ENCODE measurements at places on chromosomes 7 and 10.

DNA sequence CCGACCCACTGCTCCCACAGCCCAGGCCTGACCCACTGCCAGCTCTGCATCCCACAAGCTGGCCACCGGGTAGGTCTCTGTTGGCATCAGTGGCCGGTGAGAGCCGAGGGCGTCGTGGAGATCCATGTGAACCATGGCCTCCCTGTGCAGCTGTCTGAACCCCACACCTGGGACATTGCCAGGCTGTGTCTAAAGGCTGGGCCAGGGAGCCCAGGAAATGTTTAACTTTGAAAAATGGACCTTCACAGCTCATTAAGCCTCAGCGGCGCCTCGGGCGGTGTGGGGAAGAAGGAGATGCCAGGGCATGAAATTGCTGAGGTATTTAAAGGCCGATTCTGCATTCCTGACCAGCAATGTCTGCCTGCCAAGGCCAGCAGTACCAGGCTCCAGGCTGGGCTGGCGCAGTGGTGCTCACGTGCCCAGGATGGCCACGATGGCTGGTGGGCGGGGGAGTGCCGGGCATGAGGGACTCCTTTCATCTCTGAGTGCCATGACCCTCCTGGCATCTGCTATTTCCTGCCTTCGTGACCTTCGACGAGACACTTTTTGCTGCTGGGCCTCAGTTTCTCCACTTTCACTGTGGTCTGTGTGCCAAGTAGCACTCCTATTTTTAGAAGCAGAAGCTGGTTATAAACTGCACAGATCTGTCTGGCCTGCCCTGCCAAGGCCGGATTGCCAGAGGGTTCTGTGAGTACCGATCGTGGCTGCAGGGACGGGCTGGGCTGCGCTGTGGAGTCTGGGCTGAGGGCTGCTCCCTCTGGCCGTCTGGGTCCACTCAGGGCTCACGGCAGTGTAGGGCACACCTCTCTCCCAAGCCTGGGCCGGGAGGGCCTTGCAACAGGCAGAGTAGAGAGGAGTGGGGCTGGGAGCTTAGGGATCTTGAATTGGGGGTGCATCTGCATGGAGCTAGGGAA, 21.8 kb downstream of the ELFN1 start:
- DNase-seq = no peak

- DNase-seq = no peak
Measured at GRCh38 chr10:93784059-93784458, 26.3 kb downstream of the LGI1 start.

GRCh38 chr7:44511863-44512468, 21.5 kb upstream of the NUDCD3 start:
- DNase-seq = no peak

DNA sequence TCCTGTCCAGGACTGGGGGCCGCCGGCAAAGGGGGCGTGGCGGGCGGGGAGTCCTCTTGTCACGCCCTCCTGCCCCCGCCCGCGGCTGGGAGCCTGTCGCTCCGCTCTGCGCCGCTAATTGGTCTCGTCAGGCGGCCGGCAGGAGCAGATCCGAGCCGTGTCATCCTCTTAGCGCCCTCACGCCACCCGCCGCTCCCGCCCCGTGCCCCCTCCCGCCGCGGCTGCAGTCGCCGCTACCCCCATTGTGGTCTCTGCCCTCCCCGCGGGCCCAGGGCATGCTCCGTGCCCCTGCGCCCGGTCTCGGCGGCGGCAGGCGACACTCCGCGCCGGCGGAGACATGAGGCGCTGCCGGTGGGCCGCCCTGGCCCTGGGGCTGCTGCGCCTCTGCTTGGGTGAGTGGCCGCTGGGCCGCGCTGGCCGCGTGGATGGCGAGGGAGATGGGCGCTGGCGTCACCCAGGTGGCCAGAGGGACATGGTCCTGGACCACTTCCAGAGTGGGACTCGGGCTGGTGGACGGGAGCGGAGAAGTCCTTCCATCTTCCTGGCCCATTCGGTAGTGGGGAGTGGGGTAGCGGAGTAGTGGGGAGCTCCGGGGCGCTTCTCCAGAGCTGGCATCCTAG, at the start of gene CDHR1:
CDHR1 (plus strand) TSS at position 114 of the 620 bp plus-strand sequence; CDS start at position 338, 224 bp downstream.
- DNase-seq = peak; percentile 60

GRCh38 chr7:70492625-70493024, 639.3 kb upstream of the GALNT17 start:
- no peak for DNase-seq

GRCh38 chr7:46725136-46725535, 804.1 kb upstream of the IGFBP3 start:
- DNase-seq = no peak

DNA sequence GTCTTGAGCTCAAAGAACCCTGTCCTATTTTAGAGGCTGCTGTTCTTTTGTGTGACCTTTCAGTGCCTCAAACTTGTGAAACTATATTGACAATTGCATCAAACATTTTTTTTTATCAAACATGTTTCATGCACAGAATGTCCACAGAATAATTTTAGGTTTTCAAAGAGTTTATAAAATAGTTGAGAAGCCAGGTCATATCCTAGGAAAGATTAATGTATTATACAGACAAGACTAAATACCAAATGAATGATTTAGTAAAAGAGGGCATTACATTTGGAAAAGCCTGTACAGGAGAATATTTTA, 67.0 kb downstream of the CDK6 start:
- DNase-seq = no peak

DNA sequence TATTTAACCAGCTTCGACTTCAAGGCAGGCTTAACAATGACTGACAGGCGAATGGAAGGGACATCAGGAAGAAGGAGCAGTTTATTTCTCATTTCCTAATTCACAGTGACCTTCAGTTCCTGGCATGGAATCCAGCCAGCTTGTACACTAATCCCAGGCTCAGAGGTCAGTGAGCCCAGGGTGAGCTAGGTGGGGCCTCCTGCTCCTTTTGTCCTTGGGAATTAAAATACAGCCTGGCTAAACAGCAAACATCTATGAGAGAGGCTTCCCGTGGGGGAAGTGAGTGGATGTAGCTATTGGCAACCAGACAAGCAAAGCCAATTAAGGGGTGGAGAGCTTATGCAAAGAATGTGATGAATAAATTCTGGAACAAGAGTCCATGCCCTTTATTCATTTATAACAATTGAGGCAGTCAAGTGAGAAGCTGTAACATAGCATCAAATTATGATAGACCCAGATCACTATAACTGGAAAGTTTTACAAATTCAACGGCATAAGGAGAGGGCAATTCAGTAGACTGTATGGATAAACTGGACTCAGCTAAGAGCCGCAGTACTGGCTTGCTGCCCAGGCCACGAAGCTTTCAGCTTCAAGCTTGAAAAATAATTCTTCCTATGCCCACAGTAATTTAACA, 57.1 kb downstream of the STK17A start:
- DNase-seq = no peak

GRCh38 chr10:1651270-1651966, 85.9 kb downstream of the ADARB2 start:
- no peak for DNase-seq

GRCh38 chr7:152330827-152331226, 105.0 kb downstream of the KMT2C start:
- no peak for DNase-seq

GRCh38 chr10:119657725-119658124, 6.5 kb downstream of the BAG3 start:
- no peak for DNase-seq

DNA sequence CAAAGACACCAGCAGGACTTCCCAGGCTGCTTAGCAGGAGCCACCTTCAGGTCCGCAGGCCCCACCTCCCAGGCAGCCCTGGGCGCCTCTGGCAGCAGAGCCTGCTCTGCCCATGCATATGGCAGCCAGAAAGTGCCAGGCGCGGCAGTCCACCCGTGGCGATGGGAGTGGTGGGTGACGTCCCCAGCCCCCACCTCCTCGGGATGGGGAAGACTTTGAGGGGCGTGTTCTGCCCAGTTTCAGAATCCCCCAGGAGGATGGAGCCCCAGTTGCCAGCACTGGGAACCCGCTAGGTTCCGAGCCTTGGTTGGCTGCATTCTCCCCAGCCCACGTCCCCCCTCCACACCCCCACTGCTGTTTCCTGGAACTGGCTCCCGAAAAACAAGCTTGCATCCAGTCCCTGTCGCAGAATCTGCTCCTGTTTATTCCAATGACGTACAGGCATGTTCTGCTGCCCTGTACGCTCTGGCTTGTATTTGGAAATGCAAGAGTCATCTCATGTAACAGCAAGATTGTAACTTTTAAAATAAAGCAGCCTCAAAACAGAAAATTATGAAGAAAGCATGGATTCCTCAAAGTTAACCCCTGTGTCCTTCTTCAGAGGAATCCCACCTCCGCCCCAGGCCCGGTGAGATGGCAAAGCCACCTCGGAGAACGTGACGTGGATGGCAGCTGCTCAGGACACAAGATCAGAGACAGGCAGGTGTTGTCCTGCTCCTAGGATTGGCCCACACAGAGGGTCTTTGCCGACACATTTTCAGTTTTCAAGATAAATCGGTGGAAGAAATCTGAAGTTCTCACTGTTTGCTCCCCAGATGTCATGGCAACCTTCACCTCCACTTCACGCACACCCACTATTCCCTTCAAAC, 87.8 kb upstream of the PPP2R2D start:
- DNase-seq = no peak

All from activated gamma-delta T cell (primary cell).